ENCODE measurements at places on chromosomes 13 and 19.

DNA sequence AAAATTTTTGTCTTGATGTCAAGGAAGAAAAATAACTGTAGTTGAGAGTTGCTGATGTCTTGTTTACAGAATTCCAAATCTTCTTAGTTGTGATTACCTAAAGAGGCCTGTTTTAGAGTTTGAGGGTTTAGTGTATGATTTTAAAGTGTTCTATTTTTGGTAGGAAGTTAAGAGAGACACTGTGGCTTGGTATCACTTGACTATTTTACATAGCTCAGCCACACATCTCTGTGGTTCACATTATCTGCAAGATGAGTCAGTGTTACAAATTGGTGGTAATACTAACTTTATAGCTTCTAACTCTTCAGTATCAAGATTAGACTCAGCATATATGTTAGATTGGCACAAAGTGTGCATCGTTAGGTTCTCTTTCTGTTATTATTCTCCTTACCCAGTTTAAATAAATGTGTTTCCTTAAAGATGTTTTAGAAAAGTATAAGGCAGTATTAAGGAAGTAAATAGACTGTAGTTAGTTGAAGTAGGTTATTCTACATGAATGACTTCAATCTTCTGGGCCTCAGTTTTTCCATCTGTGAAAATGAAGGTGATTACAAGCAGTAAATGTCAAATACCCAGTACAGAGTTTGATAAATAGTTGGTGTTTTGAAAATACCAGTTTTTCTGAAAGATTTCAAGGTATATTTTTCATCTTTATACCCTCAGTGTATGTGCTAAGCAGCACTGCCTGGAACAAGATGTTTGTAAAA lies 33.4 kb downstream of the COG6 start:
- DNase-seq: peak; percentile 35

GRCh38 chr19:4878491-4878968 lies 11.1 kb upstream of the PLIN3 start:
- no peak for DNase-seq

- no peak for DNase-seq
Measured at GRCh38 chr19:5691822-5692722, 2.0 kb downstream of the RPL36 start.

- no peak for DNase-seq
Measured at GRCh38 chr13:50701469-50701868, 142.0 kb downstream of the DLEU7 start.

GRCh38 chr19:4541114-4541805 lies 1.4 kb upstream of the LRG1 start:
- DNase-seq: no peak

GRCh38 chr13:95814495-95814894 lies 137.6 kb downstream of the DNAJC3 start:
- DNase-seq: no peak

- DNase-seq: no peak
Measured at GRCh38 chr19:10701955-10702525, 801 bp downstream of the QTRT1 start.

GRCh38 chr13:34025746-34026145 lies 207.8 kb downstream of the RFC3 start:
- DNase-seq: peak; percentile 90

- DNase-seq: no peak
Measured at GRCh38 chr19:33274663-33275558, 27.4 kb downstream of the CEBPA start.

- peak; percentile 47 for DNase-seq
Measured at GRCh38 chr13:40777166-40777808, 6.3 kb upstream of the MRPS31 start.
